CD14-positive monocyte (primary cell): ENCODE measurements at places on chromosomes 7 and 10. TPM values are rescaled to one million over a fixed set of nuclear protein-coding genes. Genes with fewer than 3 reads are reported as not detected.

WDR86 gene
- 0.11 TPM for polyA plus RNA-seq

RGS10 gene
- polyA plus RNA-seq = 87.2 TPM

AGAP5 gene
- polyA plus RNA-seq = 6.8 and 8.9 TPM in 2 replicates

ZNF365 gene
- polyA plus RNA-seq = not detected in 2 replicates

GPR26 gene
- polyA plus RNA-seq = not detected

CCL24 gene
- polyA plus RNA-seq = 1.2 and 2.9 TPM in 2 replicates

TMEM273 gene
- 6.9 TPM for polyA plus RNA-seq

SPAM1 gene
- not detected for polyA plus RNA-seq

ADGRA1 gene
- polyA plus RNA-seq = not detected in 2 replicates

DIP2C gene
- not detected for polyA plus RNA-seq

TMEM270 gene
- polyA plus RNA-seq = not detected in 2 replicates

ITGA8 gene
- not detected in 2 replicates for polyA plus RNA-seq

GJD4 gene
- not detected for polyA plus RNA-seq

ZPBP gene
- not detected for polyA plus RNA-seq

RBM20 gene
- not detected for polyA plus RNA-seq

NPY4R2 gene
- not detected for polyA plus RNA-seq

TCAF2 gene
- polyA plus RNA-seq = 0.31 and 0.44 TPM in 2 replicates

SPDYE2 gene
- not detected for polyA plus RNA-seq

LDB3 gene
- polyA plus RNA-seq = not detected

PDE6C gene
- not detected for polyA plus RNA-seq

CTTNBP2 gene
- 0.38 TPM for polyA plus RNA-seq

LIPM gene
- polyA plus RNA-seq = not detected

EVX1 gene
- polyA plus RNA-seq = not detected

LIPK gene
- polyA plus RNA-seq = not detected in 2 replicates

ZMIZ1 gene
- 3.3 TPM for polyA plus RNA-seq

ATRNL1 gene
- not detected for polyA plus RNA-seq

TAF5 gene
- polyA plus RNA-seq = 1.0 TPM

TMEM209 gene
- polyA plus RNA-seq = 4.3 and 7.7 TPM in 2 replicates

SPDYE5 gene
- not detected for polyA plus RNA-seq

OGDH gene
- polyA plus RNA-seq = 74.1 and 80.1 TPM in 2 replicates

ECD gene
- 7.8 and 14.1 TPM in 2 replicates for polyA plus RNA-seq

TYW1B gene
- 1.1 and 2.9 TPM in 2 replicates for polyA plus RNA-seq

MYL10 gene
- not detected in 2 replicates for polyA plus RNA-seq

IGFBP1 gene
- polyA plus RNA-seq = not detected in 2 replicates

C10orf90 gene
- polyA plus RNA-seq = not detected

PNLIPRP1 gene
- polyA plus RNA-seq = 0.04 TPM in 1 of 2 replicates, not detected in the other

GARIN1A gene
- polyA plus RNA-seq = 0.41 and 1.8 TPM in 2 replicates

SLC29A4 gene
- 0.21 TPM for polyA plus RNA-seq
